ENCODE measurements at places on chromosomes 11 and 22.

- no peak for DNase-seq
Measured at GRCh38 chr11:76062733-76063132, 143.6 kb downstream of the WNT11 start.

GRCh38 chr11:33828604-33829429 is 54.5 kb upstream of the FBXO3 start:
- DNase-seq: no peak

GRCh38 chr11:117859061-117859460 is 17.4 kb downstream of the FXYD6 start:
- DNase-seq: no peak

- no peak for DNase-seq
Measured at GRCh38 chr22:28402539-28402938, 277.1 kb downstream of the TTC28 start.

DNA sequence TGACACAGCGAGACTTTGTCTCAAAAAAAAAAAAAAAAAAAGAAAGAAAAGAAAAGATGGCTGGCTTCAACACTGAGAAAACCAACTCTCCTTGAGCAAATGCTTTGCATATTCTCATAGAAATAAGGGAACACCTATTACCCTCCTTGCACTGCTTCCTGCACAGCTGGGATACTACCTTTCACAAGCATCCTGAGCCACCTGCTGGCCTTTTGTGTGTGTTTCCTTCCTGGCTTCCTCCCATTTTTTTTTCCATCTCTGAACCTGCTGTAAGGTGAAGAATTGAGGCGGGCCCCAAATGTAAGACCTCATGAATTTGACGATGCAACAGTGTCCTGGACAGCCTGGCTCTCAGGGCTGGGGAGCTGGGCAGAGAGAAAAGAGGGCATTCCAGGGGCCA is 1.9 kb upstream of the RFPL3 start:
- DNase-seq: no peak

DNA sequence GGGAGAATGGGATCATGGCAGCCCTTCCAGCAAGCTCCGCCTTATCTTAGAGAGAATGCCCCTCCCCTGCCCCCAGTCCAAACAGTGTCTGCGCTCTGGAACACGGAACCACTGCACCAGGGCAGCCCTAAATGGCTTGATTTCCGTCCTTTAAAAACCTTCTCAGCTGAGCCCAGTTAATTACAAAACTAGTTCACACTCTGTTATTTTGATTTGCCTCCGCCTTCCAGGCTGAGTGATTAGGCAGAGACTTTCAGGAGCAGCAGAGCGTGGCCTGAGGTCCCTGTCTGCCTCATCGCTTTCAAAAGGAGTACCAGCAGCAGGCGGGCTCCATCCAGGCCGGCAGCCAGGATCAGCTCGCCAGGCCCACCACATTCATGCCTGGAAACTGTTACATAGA is 313.0 kb downstream of the BRD1 start:
- DNase-seq: no peak

GRCh38 chr11:104649002-104649401 is 249.3 kb downstream of the CASP12 start:
- DNase-seq: no peak

- DNase-seq: no peak
Measured at GRCh38 chr22:45450921-45451651, 37.6 kb downstream of the RIBC2 start.

GRCh38 chr11:60953781-60954180 is 1.8 kb upstream of the SLC15A3 start:
- DNase-seq: no peak

- DNase-seq: no peak
Measured at GRCh38 chr22:27713461-27713860, 88.1 kb downstream of the MN1 start.

- no peak for DNase-seq
Measured at GRCh38 chr11:34609850-34610249, 11.0 kb upstream of the EHF start.

- DNase-seq: no peak
Measured at GRCh38 chr11:70030412-70030811, 47.7 kb upstream of the ANO1 start.

DNA sequence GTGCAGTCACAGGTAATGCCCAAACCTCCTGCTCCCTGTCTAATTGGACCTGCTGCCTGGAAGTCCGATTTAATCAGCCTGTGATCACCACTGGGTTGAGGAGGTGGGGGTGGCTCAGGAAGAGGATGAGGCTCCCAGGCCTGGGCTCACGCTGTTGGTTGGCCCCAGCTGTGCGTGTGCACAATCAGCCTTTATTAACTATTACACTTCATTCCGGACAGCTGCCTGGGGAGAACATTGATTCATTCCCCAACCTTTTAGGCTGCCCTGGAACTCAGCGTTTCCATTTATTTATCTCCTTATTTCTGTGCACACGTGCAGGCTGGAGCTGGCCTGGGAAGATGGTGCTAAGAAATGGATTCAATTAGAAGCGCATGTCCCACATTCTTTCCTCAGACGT is 123.4 kb downstream of the DSCAML1 start:
- DNase-seq: no peak

- no peak for DNase-seq
Measured at GRCh38 chr22:43134553-43134952, 8.6 kb downstream of the MCAT start.

GRCh38 chr11:8259306-8259959 is 4.2 kb downstream of the LMO1 start:
- DNase-seq: peak; percentile 39

GRCh38 chr11:1837171-1838076 is 1.4 kb upstream of the TNNI2 start:
- DNase-seq: peak; percentile 69

GRCh38 chr11:93490996-93491618 is 52.1 kb downstream of the SMCO4 start:
- no peak for DNase-seq

- DNase-seq: no peak
Measured at GRCh38 chr11:22984045-22984444, 123.8 kb upstream of the CCDC179 start.

GRCh38 chr11:67308031-67308866 is 4.9 kb downstream of the SSH3 start:
- DNase-seq: no peak

DNA sequence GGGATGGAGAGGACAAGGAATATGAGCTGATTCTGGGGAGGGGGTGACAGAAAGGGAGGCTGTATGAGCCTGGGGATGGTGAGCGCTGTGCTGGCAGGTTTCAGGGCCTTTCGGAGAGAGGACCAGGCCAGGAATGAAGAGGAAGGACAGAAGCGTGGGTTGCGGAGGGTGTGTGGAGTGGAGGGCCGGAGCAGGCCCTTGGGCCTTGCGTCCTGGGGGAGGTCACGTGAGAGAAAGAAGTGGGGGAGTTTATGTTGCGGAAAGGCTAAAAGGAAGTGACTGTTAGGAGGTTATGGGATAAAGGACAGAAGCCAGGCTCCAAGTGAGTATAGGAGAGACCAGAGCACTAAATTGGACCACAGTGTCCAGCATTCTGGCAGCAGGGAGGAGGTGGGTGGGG is 17.5 kb downstream of the BCR start:
- DNase-seq: peak; percentile 81

GRCh38 chr11:12263141-12263693 is 114.2 kb upstream of the PARVA start:
- DNase-seq: no peak

- DNase-seq: no peak
Measured at GRCh38 chr11:64611176-64611575, 20.2 kb downstream of the SLC22A12 start.

- peak; percentile 55 for DNase-seq
Measured at GRCh38 chr11:662689-663274, 25.7 kb downstream of the DRD4 start.

DNA sequence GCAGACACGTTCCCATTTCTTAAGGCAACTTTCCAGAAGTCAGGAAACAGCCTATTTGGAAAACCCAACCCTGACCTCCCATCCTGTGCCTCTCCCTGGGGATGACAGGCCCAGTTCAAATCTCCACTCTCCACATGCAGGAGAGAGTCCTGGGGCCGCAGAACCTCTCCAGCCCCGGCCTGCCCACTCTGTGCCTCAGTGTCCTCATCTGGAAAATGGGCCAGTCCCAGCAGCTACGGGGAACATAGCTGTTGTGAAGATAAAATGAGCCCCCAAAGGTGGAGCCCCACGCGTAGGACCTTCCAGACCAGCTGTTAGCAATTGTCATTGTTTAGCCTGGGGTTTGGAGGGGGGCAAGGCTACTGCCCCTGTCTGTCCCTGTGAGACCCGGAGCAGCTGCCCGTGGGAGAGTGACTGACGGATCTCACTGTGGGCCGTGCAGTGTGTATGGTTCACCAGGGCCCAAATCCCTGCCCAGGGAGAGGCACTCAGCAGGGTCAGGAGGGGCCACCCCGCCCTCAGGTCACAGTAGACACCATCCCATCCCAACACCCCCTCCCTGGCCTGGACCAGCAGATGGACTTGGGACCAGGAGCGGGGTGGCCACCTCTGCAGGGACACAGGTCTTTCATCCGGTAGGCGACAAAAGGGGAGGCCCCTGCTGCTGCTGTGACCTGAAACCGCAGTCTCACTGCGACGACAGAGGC is 145.9 kb downstream of the CTTN start:
- no peak for DNase-seq

GRCh38 chr11:68803766-68804165 is 38.0 kb downstream of the CPT1A start:
- no peak for DNase-seq

DNA sequence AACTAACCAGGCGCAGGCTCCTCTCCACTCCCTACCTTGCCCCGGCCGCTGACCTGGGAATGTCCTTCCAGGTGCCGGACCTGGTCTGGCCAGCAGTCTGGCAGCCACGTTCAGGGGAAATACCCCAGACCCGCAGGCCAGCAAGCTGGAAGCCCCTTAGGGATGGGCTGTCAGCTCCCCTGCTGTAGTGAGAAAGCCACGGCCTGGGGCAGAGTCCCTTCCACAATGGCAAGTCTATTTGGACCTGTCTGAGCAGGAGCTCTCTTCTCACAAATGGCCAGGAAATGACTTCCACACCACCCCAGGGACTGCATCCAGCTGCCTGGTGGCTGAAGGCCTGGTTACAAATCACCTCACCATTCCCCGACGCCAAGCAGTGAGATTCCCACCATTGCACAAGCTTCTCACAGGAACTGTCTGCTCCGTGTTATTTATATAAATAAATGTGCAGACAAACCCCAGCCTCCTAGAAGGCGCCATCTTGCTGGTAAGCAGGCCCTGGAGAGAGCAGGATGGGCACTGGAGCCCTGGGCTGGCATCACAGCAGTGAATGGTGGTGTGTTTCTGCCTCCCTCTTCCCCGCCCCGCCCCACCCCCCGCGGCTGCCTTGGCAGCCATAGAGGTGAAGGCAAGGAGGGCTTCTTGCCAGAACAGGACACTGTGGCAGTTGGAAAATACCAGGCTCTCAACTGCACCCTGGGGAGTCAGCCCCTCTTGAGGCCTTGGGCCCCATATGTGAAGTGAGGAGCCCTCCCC is 23.7 kb downstream of the RSPH14 start:
- no peak for DNase-seq

GRCh38 chr11:68259122-68259959 is 12.4 kb downstream of the C11orf24 start:
- DNase-seq: no peak

- DNase-seq: no peak
Measured at GRCh38 chr22:32574411-32574810, 99.8 kb downstream of the FBXO7 start.

- DNase-seq: no peak
Measured at GRCh38 chr11:12112750-12113149, 2.4 kb downstream of the MICAL2 start.

DNA sequence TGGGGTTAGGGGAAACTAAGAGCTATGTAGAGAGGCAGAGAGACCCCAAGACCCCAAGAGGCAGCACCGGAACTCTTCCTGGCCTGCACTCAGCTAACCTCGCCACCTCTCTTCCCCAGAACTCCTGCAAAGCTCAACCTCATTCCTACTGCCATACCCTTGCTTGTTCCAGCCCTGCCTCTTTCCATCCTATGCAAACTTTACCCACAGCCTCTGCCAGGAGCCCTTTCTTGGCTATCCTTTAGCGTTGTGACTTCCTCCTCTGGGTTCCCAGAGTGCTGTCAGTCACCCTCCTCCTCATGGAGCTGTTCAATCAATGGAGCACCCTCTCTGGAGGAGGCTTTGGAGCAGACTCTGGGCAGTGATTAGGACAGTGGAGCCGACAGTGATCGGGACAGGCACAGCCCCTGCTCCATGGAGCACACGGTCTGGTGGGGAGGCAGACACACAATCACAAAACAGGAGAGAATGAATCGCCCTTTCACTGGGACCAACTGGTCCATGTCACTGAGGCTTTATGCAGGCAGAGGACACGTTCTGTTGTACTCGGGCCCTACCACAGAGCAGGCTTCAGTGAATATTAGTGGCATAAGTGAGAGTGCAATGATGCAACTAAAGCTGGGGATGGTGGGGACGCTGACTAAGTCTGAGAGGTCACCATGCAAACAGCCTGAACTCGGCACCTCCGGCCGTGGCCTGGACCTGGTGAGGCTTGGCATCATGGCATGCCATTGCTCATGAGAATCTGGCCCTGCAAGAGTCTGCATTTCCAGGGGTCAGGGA is 24.6 kb upstream of the P2RY2 start:
- DNase-seq: no peak

GRCh38 chr22:46090631-46091201 is 59.6 kb upstream of the PPARA start:
- no peak for DNase-seq

- no peak for DNase-seq
Measured at GRCh38 chr11:62013537-62014476, 46.4 kb upstream of the FTH1 start.

- peak; percentile 49 for DNase-seq
Measured at GRCh38 chr22:33000342-33001280, 57.6 kb downstream of the SYN3 start.

DNA sequence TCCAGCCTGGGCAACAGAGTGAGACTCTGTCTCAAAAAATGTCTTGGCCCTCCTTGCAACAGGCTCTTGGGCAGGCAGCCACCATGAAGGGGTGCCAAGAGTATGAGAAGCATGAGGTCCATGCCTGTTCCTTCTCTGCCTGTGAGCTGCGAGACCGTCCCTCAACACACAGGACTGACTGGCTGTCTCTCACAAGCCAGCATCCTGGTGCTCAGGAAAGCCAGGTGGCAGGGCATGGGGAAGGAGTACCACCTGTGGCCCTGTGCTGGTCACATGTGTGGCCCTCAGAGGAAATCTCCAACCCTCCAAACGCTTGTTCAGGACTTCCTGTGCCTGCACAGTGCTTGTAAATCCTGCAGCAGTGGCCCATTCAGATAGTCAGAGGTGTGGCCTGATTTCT is 83.2 kb downstream of the ATXN10 start:
- no peak for DNase-seq

GRCh38 chr11:61315260-61315659 is 17.6 kb downstream of the DDB1 start:
- DNase-seq: no peak

GRCh38 chr11:16604794-16605388 is 133.6 kb upstream of the C11orf58 start:
- peak; percentile 35 for DNase-seq

DNA sequence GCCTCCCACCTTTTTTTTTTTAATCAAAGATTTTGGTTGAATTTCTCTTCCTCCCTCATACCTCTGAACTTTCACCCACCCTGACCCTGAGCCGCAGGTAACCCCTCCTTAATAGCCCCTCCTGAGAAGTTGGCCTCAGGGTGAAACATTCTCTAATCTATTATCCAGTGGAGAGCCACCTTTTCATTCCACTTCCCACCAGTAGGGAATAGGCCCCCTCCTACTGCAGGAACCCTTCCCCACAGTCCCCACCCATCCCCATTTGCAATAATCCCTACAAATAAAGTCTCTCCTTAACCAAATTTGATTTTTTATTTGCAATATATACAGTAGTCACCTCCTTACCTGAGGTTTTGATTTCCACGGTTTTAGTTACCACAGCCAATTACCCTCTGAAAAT is 2.1 kb upstream of the SLC35F2 start:
- DNase-seq: no peak

Measured in KBM-7 (cell line).